ENCODE measurements at places on chromosomes 4 and X.

DNA sequence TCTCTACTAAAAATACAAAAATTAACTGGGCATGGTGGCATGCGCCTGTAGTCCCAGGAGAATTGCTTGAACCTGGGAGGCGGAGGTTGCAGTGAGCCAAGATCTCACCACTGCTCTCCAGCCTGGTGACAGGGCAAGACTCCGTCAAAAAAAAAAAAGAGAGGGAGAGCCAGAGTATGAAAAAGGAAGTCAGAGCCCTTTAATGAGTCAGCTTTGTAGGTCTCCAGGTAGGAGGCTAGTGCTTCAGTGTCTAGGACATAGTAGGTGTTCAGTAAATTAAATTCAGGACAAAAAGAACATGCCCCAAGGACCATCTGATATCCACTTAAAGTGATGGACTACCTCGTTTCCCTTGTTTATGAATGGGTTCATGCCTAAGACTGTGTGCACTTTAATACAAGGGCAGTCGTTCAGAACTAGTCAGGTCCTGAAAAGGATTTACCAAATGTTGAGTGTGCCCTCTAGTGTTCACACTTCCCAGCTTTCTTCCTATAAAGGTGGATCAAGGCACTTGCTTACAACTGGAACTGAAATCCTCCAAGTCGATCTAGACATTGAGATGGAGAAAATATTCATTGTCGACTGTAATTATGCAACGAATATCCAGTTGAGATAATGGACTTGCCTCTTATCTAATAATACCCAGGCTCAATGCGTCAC is 29.0 kb downstream of the F9 start:
- DNase-seq, result no peak

DNA sequence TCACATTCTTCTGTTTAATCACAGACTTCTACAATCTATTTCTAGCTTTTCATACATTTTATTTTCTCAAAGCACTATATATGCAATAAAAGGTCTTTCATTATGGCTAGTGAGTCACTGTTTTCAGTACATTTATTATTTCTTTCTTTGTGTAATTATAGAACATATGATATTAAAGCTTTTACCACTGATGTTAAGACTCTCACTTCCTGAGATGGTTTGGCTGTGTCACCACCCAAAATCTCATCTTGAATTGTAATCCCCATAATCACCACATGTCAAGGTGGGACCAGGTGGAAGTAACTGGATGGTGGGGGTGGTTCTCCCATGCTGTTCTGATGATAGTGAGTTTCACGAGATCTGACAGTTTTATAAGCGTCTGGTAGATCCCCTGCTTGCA is 41.9 kb downstream of the UBA6 start:
- DNase-seq, result no peak

DNA sequence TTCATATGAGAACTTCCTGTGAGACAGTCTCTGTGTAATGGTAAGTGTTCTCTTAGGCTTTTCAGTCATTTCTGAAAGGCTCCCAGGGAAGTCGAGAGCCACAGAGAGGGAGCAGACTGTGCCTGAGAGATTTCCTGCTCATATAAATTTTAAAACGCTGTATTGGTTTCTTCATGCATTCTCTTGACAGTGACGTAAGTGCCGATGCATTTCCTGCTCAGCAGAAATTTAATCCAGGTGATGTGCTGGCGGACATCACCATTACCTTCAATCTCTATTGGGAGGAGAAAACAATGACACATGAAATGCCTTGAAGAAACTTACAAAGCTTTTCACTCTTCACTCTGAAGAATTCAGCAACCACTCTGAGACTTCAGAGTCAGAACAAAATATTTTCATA is 383.6 kb downstream of the BMPR1B start:
- DNase-seq, result no peak

DNA sequence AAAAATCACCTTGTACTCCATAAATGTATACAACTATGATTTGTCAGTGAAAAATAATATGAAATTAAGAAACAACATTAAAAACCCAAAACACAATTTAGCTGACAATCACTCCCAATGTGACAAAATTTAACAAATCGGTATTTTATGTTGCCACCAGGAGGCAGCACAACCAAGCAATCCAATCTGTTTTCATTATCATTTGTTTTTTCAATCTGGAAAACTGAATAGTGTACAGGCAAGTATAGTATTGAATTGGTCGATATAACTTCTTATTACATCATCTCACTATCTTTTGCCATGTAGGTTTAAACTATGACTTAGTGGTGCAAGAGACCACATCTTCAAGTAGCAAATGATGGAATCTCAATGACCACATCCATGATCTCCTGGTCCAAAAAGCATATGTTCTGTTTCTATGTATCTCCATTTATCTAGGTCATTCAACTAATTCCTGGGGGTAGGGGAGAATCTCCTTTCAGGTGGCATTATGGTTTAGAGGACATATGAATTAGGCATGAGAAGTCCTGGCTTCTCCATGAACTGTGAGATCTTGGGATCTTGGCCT is 112.9 kb upstream of the AGA start:
- no peak for DNase-seq

- DNase-seq, result no peak
Measured at GRCh38 chrX:70289168-70289792, 447 bp downstream of the PDZD11 start.

DNA sequence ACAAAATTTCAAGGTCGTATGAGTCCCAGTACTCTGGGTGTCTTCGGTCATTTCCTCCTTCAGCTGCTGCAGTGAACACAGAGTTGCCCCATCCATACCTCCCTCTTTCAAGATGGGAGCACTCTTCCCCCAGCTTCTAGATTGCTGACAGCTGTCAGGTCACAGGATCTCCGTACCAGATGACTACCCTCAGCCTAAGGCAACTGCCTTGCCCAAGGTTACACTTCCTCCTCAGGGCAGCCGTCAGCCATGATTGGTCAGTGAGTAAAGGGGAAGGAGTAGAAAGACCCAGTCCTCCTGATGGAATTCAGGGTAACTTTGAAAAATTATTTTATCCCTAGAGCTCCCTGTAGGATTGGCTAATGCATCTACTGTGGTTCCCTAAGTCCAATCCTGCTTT is 81.6 kb downstream of the NAF1 start:
- DNase-seq, result no peak

GRCh38 chrX:18725310-18725943 is 18.0 kb downstream of the PPEF1 start:
- DNase-seq, result no peak

GRCh38 chrX:3598709-3599108 is 114.7 kb downstream of the PRKX start:
- no peak for DNase-seq
